M059J (cell line): ENCODE measurements at places on chromosomes 3 and 15.

GRCh38 chr3:42179110-42179725 is 86.8 kb downstream of the CCK start:
- peak; percentile 85 for DNase-seq

DNA sequence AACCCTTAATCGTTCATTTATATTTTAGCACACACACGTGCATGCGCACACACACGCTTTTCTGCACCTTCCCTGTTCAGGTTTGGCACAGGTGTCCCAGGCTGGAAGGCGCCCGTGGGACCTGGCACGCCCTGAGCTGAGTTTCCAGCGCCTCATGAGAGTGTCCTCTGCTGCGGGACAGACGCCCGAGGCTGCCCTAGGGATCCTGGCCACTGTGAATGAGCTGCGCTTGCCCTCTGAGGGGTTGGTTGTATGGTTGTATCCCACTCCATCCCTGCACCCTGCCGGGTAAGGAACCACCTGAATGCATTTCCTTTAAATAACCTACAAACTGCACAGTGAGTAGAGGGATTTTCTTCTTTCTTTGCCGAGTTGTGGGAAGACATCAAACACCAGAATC is 12.2 kb upstream of the MEX3B start:
- DNase-seq = no peak

GRCh38 chr3:52240059-52240885 is 1.3 kb upstream of the TWF2 start:
- DNase-seq = peak; percentile 81

- DNase-seq = peak; percentile 39
Observed at GRCh38 chr3:106030627-106030963, 161.8 kb upstream of the CBLB start.
